ENCODE measurements at places on chromosomes 11 and 22. TPM values are rescaled to one million over a fixed set of nuclear protein-coding genes. Genes with fewer than 3 reads are reported as not detected.

GUCY1A2 gene
- total RNA-seq = 1.4 TPM

SMTNL1 gene
- not detected for total RNA-seq

DCHS1 gene
- total RNA-seq = 3.5 TPM

DNA sequence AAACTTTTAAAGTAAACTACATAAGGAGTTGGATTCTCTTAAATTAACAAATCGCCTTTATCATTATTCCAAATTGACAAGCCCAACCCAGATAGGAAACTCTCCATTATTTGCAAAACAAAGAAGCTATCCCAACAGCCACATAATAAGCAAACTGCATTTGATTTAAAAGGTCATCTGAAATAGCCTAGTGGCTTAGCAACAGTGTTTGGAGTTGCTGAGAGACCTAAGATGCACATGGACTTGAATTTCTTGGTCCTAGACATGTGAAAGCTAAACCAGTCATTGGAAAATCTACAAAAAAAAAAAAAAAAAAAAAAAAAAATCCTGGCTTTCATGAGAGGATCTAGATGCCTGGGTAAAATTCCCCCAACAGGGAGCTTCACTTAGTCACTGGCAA, 69.5 kb downstream of the PRCP start:
- DNase-seq = no peak

DNA sequence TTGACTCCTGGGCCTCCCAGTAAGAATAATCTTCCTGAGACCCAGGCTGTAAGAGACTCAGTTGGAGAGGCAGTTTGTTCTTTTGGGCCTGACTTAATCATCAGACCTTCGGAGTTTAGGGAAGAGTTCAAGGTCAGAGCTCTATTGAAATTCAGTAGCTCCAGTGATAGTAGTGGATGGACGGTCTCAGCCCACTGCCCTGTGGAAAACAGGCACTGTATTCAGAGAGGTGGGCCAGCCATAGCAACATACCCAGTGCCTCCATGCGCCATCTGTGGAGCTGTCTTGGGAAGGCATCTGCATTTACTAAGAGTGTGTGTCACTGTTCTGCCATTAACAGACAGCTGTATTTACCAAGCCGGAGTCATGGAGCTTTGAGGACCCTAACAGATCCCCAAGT, 2.9 kb downstream of the SMARCB1 start:
- DNase-seq = no peak

Data from mucosa of descending colon (tissue), 3 donors.